ENCODE measurements at places on chromosomes 4 and X.

GRCh38 chr4:184987493-184988031 lies 30.7 kb upstream of the HELT start:
- DNase-seq: no peak

- DNase-seq: no peak
Observed at GRCh38 chr4:143140696-143141095, 44.0 kb upstream of the USP38 start.

- no peak for DNase-seq
Observed at GRCh38 chr4:54683616-54684346, 26.0 kb downstream of the KIT start.

GRCh38 chr4:126969360-126970235 lies 663.2 kb upstream of the INTU start:
- DNase-seq: no peak

DNA sequence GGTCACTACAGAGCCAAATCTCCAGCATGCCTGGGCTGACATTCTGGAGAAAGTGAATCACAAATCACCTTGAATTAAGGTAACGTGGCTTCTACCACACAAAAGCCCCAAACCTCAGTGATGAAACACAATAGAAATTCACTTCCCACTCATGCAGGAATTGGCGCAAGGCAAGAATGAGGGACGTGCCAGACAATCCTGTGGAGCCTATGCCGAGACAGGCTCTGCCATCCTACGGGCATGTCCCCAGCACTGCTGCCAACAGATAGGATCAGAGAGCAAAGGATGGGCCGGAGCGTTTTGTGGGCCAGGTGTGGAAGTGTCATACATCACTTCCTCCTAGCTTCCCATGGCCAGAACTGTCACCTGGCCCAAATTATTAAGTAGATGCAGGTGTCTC lies 118.0 kb downstream of the IRF2 start:
- no peak for DNase-seq

DNA sequence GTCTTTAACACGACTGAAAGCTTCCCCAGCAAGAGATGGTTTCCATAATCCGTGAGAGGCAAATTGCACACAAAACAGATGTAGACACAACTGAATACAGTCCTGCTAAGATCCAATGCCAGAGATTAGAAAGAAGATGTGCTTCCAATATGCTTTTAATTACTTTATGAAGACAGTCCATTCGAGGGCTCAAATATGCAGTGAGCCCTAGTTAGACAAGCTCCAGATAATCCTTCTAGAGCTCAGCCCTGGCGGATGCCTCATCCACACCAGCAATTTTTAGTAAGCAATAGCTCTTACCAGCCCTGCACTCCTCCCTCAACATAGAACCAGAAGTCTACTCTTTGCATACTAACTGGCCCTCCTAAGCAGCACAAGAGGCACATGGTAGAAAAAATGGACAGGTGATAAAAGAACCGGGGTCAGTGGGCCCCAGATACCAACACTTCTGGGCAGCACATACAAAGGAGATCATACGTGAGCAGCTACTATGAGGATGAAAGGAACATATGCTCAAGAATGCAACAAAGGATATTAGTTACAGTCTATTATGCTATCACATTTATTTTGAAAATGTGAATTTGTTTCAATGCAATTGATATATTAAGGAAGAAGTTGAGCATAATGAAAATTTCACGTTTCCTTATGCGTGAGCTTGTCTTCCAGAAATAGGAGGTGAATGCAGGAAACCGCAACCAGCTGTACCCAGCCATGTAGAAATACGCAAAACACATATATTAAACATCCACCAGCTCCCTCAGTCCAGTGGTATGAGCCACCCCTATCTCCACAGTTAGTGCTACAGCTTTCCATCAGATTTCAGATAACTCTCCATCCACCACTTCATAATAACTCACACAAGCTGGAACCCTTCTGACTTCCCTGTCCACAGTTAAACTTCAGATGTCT lies 34.3 kb downstream of the GPC4 start:
- no peak for DNase-seq

GRCh38 chrX:129006491-129006890 lies 516.8 kb downstream of the SMARCA1 start:
- no peak for DNase-seq

- no peak for DNase-seq
Observed at GRCh38 chr4:25783126-25783525, 79.7 kb downstream of the SEL1L3 start.

- no peak for DNase-seq
Observed at GRCh38 chr4:71239365-71239764, 99.5 kb upstream of the SLC4A4 start.

DNA sequence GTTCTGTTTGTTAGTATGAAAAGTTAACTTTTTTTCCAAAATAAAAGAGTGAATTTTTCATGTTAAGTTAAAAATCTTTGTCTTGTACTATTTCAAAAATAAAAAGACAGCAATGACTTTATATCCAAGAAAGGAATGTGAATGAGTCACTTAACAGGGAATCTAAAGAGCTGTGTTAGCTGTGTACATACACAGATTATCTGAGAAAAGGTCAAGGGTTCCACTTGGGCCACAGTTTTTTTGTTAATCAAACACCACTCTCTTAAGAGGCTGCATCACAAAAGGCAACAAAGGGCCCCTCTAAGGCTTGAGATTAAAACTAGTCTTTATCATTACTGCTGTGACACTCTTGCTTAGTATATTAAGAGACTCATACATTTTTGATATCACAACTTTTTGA lies 82.1 kb downstream of the FIP1L1 start:
- DNase-seq: no peak

GRCh38 chrX:24692305-24692704 lies 1.4 kb upstream of the POLA1 start:
- DNase-seq: no peak

DNA sequence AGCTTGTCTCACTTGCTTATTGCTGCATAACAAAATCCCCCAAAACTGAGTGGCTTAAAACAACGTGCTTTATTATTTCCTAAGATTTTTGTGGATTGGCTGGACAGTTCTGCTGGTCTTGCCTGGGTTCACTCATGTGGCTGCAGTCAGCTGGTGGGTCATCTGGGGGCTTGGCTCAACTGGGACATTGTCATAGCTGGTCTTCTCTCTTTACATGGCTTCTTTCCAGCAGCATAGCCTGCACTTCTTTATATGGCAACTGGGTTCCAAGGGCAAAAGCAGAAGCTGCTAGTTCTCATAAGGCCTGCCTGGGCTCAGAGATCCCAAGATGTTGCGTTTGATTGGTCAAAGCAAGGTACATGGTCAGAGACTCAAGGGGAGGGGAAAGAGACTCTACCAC lies 33.7 kb upstream of the STAG2 start:
- DNase-seq: no peak

- no peak for DNase-seq
Observed at GRCh38 chr4:160563552-160564282, 1460.8 kb downstream of the RAPGEF2 start.

GRCh38 chrX:65601126-65601525 lies 66.3 kb upstream of the MSN start:
- no peak for DNase-seq

- no peak for DNase-seq
Observed at GRCh38 chr4:44146516-44146915, 302.1 kb downstream of the KCTD8 start.

DNA sequence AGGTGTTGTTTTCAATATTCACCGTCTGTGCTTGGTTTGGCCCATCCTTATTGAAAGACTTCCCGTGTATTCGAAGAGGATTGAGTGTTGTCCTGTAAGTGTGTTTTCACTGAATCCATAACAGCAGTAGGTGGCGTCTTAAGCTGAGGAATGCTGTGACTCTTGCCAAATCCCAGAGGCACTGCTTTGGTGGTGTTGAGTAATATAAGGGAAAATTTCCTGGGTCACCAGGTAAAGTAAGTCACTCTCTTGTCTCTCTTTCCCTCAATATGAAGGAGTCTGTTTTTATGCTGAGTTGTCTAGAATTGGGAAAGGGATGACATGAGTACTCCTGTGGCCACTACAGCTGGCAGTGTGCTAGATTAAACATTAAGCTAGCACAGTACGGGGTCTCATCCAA lies 146.7 kb upstream of the ZXDB start:
- DNase-seq: no peak

DNA sequence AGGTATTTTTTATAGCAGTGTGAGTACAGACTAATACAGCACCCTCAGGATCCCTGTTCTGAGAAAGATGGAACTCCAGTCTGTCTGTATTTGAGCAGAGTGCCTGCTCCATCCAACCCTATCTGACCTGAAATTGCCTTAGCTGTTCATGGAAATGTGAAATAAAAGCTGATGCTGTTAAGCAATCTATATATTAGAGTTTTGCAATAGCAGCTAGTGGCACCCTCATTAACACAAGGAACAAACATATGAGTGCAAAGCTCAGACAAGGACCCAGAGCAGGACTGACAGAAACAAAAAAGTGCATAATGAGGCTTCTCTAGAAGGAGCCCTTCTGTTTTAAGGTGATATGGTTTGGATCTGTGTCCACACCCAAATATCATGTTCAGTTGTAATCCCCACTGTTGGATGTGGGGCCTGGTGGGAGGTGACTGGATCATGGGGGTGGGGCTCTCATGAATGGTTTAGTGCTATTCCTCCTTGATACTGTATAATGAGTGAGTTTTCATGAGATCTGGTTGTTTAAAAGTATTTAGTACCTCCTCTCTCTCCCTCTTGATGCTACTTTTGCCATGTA lies 272.9 kb upstream of the KLF3 start:
- DNase-seq: no peak
